Testis (tissue), 5 donors: ENCODE measurements at places on chromosomes 4 and X.

- DNase-seq = peak; percentile 83
Measured at GRCh38 chr4:118352843-118353533, at the start of gene PRSS12. PRSS12 (minus strand) TSS chr4:118353003; CDS start chr4:118352720, 283 bp downstream.

- no peak for DNase-seq
Measured at GRCh38 chr4:27082776-27083175, 222.1 kb downstream of the STIM2 start.

DNA sequence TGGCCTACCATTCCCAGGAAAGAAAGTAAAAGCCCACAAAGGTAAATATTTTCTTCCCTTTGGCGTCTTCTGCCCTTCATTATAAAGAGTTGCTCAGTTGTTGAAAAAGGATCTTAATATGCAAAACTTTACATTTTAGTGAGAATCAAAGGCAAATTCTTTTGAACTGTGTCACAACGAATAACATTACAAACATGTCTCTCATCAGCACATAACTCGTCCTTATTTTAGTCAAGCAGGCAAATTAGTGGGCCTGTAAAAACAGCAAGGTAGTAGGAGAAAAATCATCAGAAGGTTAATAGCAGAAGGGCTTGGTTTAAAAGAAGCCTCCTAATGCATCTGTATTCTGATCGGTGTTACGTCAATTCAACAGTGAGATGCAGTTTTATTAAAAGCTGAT, 647.3 kb upstream of the DIPK2B start:
- no peak for DNase-seq

DNA sequence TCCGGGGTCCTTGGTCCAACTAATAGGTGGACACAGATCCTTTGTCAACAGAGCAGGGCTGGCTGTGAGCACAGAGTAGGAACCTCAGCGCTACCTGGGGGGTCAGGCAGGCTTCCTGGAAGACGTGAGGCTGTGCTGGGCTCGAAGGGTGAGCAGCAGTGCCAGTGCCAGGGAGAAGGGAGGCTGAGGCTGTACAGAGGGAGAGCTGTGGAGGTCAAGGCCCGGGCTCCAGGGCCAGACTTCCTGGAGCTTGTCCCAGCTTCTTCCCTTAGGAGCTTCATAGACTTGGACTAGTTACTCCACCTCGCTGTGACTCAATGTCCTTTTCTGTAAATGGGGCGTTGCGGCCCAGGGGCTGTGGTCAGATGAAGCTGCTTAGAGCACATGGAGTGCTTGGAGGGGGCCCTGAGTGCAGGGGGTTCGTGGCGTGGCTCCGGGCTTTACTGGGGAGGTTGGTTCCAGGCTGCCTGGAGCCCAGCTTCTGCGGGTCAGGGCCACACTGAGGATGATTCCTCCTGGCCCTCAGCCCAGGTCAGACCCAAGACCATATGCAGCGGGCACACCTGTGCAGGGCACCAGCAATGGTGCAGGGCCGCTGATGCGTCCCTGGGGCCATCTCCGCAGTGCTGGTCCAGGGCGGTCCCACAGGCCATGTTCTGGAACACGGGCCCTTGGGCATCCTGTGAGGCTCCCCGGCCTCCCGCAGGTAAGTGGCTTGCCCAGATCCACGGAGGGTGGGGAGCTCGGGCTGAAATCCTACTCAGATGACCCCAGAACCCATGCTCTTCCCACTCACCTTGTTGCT, 98.1 kb downstream of the DCTD start:
- no peak for DNase-seq

- no peak for DNase-seq
Measured at GRCh38 chr4:18021470-18021719, 160 bp downstream of the LCORL start.
